Osteoblast (primary cell): ENCODE measurements at places on chromosomes 2 and 18. TPM values are rescaled to one million over a fixed set of nuclear protein-coding genes. Genes with fewer than 3 reads are reported as not detected.

The DSC3 gene
- under 0.01 TPM in 2 replicates for total RNA-seq

The GPR39 gene
- 3.6 and 4.4 TPM in 2 replicates for total RNA-seq

The LIPG gene
- total RNA-seq: 2.2 and 3.5 TPM in 2 replicates

The KCNJ3 gene
- not detected in 2 replicates for total RNA-seq

The MTA3 gene
- 29.3 and 33.3 TPM in 2 replicates for total RNA-seq

The NDUFV2 gene
- total RNA-seq: 95.9 and 102 TPM in 2 replicates

The SERPINB11 gene
- not detected in 2 replicates for total RNA-seq

The DNER gene
- total RNA-seq: 0.36 and 1.2 TPM in 2 replicates

The EMX1 gene
- not detected in 2 replicates for total RNA-seq

The KCNG2 gene
- total RNA-seq: not detected in 2 replicates

The G6PC2 gene
- not detected in 2 replicates for total RNA-seq

The METTL8 gene
- 20.9 and 23.9 TPM in 2 replicates for total RNA-seq

The VWC2L gene
- total RNA-seq: not detected in 2 replicates

The FAM124B gene
- total RNA-seq: not detected in 2 replicates

The FBXO48 gene
- total RNA-seq: 0.72 and 0.88 TPM in 2 replicates

The EFEMP1 gene
- total RNA-seq: 1,402 and 1,564 TPM in 2 replicates

The CLHC1 gene
- total RNA-seq: 13.6 and 14.5 TPM in 2 replicates

The NT5C1B gene
- not detected in 2 replicates for total RNA-seq

The ANO7 gene
- 1.2 and 1.8 TPM in 2 replicates for total RNA-seq

The MYOM1 gene
- total RNA-seq: 1.5 and 1.8 TPM in 2 replicates

The TLX2 gene
- total RNA-seq: under 0.01 and 0.36 TPM in 2 replicates

The PPP1R1C gene
- 0.29 and 0.36 TPM in 2 replicates for total RNA-seq

The CD8B gene
- not detected in 2 replicates for total RNA-seq

The PLCL1 gene
- total RNA-seq: 3.2 and 4.0 TPM in 2 replicates

The SERPINB12 gene
- not detected in 2 replicates for total RNA-seq

The RAPGEF4 gene
- total RNA-seq: 0.36 and 0.59 TPM in 2 replicates

The RUFY4 gene
- not detected in 2 replicates for total RNA-seq

The DUSP19 gene
- 2.4 and 2.9 TPM in 2 replicates for total RNA-seq

The DTNA gene
- 10.1 and 11.5 TPM in 2 replicates for total RNA-seq

The EVX2 gene
- total RNA-seq: under 0.01 TPM in 1 of 2 replicates, not detected in the other

The EPB41L3 gene
- 0.72 and 0.88 TPM in 2 replicates for total RNA-seq

The ARHGEF4 gene
- 3.6 and 7.7 TPM in 2 replicates for total RNA-seq

The DYNC2LI1 gene
- total RNA-seq: 26.8 and 29.2 TPM in 2 replicates

The CLEC4F gene
- not detected in 2 replicates for total RNA-seq

The TMX3 gene
- 81.6 and 94.5 TPM in 2 replicates for total RNA-seq

The TRIM54 gene
- not detected in 2 replicates for total RNA-seq

The SP9 gene
- not detected in 2 replicates for total RNA-seq
